ENCODE measurements at places on chromosomes 11 and 22.
A peak's percentile ranks its signal among the peaks of the same experiment; 100 is the strongest.

- DNase-seq = peak; percentile 92
Measured at GRCh38 chr11:126416542-126417090, 61.1 kb downstream of the ST3GAL4 start.

DNA sequence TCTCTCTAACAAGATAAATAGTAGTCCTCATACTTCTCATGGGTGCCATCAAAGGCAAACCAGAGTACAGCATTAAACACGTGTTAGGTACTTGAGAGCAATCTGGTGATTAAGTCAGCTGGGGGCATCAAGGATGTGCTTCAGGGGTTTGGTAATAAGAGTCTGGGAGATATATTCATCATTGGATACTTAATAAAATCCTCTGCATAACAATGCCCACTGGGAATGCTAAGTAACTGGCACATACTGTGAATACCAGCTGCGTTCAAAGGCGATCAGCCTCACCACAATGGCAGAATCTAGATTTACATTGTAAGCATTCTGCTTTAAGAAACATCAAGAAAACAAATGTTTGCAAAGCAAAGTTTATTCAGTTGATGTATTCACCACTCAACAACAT lies 268.6 kb upstream of the PITPNB start:
- no peak for DNase-seq

DNA sequence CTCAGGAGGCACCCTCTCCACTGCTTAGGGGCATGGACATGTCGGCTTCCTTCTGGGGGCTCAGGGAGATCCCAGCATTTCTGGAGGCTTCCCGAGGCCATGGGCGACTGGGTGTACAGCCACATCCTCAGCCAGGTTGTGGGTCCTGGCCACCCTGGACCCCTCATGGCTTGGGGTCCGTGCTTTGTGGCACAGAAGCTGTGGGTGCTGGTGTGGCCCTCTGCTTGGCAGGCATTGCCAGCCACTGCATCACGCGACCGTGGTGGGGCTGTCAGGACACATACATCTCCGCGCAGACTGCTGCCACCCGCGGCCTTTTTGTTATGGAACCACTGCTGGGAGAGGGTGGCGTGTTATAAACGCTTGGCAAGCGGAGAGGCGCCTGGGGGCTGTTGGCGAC lies 1174.9 kb downstream of the BRD1 start:
- DNase-seq = no peak

- DNase-seq = no peak
Measured at GRCh38 chr11:30454111-30454510, 131.2 kb downstream of the ARL14EP start.

GRCh38 chr11:112518371-112518770 lies 257.7 kb upstream of the PLET1 start:
- no peak for DNase-seq

GRCh38 chr11:2825889-2826678 lies 59.5 kb downstream of the CDKN1C start:
- DNase-seq = peak; percentile 86

- DNase-seq = no peak
Measured at GRCh38 chr11:5937868-5938602, 4.0 kb upstream of the OR56A3 start.

GRCh38 chr11:31326470-31327148 lies 42.9 kb downstream of the DCDC1 start:
- DNase-seq = no peak

DNA sequence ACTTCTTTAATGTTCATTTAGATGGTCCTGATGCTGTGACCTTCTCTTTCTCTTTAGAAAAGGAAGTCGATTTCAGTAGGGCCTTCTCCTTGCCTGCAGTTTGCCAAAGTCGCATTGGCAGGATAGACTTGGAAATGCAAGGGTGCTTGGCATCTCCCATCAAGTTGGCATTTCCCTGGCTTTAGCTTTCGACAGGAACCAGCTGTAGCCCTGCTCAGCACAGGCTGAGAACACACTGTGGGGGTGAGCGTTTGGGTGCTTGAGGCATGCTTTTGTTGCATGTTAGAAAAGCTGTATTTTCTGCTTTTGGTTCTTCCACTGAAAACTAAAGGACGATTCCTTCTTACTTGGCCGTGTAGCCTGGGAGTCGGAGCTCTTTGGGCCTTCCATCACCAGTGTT lies 37.7 kb downstream of the LDLRAD3 start:
- DNase-seq = peak; percentile 41

DNA sequence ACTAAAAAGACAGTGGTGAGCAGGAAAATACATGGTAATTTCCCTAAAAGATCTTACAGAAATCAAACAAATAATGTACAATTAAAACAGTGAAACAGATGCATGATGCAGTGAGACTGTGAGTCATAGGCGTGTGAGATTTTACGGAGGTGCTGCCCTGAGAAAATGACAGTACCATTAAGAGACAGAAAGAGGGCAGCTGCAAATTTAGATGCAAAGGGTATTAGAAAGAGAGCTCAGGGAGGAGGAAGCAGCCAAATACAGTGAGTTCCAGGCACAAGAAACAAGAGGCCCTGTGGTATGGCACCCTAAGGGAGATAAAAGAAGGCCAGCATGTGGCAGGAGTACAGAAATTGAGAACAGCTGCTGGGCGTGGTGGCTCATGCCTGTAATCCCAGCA lies 88.5 kb upstream of the FIBIN start:
- DNase-seq = no peak
